ENCODE measurements at places on chromosomes 13 and 19.

DNA sequence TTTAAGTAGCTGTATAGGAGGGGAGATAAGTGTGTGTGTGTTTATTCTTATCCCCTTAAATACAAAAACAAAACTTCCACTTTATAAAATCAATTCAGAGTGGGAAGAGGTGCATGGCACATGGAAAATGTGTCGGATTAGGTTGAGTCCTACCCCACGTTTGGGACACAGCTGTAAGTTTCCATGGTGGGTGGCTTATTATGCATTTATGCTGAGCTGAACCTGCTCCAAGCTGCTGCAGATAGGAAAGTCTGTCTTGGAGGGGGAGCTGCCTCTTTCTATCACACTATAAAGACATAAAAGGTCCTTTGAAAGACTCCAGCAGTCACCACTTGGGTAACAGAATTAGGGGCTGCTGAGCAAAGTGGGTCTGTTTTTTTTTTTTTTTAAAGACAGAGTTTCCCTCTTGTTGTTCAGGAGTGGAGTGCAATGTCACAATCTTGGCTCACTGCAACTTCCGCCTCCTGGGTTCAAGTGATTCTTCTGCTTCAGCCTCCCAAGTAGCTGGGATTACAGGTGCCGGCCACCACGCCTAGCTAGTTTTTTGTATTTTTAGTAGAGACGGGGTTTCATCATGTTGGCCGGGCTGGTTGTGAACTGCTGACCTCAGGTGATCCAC, 15.2 kb downstream of the ACTN4 start:
- DNase-seq = no peak

DNA sequence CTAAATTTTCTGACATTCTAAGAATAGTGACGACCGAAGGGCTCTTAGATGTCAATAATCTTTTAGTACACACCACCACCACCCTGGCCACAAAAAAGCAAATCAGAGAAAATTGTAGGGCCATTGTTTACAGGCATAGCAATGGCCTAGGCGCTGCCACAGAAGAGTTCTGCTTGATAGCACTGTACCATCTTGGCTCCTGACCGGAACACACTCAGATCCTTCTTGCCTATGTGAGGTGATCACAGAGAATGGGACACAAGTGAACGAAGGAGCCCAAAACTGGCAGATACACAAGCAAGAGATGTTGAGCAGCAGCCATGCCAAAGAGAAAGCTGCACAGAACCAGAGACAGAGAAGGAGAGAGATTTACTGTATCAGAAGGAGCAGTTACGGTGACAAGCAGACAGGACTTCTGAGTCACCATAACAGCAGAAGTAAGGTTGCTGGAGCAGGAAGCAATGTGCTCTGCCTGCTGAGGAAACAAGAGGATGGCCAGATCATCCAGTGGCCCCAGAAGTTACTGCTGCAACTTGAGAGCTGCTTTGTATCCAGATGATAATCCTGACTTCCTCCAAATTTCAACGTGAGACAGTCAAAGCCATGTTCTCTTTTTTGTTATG, 105.2 kb downstream of the SLITRK6 start:
- no peak for DNase-seq

- DNase-seq = no peak
Measured at GRCh38 chr13:86870444-86870843, 800.7 kb upstream of the SLITRK5 start.

- no peak for DNase-seq
Measured at GRCh38 chr13:40613192-40613818, 53.1 kb downstream of the FOXO1 start.

GRCh38 chr13:37640499-37640898, 41.9 kb upstream of the POSTN start:
- no peak for DNase-seq
